T-helper 9 cell (primary cell): ENCODE measurements at places on chromosomes 4 and X.

DNA sequence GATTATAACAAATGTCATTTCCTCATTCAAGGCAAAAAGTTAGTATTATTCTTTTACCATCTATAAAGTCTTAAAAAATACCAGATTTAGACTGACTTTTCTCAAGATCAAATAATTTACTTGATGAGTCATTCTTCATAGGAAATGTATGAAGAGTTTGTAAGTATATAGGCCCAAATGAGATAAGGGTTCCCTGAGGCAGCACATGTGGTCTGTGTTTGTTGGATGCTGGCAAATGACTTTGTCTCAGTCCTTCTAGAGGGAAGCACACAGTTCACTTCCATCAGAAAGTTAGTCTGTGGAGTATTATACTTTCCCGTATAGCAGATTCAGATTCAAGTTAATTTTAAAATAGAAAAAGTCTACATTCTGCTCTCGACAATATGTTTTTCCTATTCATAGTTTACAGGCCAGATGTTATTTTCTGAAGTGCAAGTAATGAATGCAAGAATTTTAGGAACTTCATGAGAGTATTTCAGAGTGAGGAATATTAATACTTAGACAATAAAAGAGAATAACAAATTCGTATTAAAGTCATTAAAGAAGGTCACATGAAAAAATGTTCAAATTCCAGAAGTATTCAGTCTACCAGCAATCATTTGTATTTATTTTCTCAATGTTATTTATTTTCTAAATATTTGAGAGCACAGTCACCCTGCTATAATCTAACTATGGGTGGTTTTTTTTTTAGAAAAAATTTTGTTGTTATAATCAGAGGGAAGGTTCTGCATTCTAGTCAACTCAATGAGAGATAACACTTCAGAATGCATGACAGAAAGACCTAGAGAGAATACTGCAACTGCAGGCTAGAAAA lies 601.8 kb upstream of the ZFP42 start:
- DNase-seq = no peak

DNA sequence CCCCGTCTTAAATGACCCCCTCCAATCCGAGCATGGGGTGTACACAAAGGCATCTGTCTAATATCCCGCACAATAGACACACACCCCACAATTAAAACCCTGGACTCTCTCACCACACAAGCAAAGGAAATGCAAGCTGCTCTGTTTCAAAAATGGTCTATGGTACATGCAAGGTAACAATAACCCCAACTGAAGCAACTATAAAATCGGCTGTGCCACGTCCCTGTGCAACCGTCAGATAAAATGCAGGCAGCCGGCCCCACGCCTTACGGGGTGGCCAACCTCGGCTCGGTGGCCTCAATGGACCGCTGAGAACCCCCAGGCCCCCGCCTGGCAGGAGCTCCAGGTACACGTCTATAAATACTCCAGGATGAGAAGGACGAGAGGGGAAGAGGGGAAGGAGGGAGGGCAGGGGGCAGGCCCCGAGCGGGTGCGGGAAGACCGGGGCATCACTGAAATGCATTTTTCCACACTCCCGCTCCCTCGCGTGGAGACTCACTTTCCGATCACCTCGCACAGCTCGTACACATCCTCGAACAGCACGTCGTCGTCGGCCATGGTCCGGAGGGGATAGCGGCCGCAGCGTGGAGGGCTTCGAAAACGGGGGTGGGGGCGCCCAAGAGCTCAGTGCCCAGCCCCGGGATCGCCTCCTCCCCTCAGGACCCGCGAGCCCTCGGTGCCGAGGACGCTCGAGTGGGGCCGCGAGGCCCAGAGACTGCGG lies 763 bp downstream of the CASK start:
- DNase-seq = peak; percentile 16

DNA sequence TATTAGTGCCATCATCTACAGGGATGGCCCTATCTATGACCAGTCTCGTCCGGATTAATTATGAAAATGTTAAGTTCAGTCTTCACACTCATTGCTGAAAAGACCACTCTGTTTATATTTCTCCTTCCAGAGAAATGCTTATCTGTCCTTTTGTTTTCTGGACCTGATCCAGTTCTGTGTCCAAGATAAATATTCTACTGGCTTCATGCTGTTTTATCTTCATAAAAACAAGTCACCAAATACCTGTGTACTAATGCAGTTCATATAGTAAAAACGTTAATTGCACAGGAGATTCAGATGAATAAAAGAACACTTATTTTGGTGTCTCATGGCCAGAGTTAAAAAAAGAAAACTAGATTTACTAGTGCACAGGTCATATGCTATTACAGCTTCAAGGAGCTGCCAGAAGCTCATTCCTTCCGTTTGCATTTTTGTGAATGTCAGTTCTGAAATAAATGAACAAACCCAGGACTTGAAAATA lies 17.3 kb downstream of the FNIP2 start:
- DNase-seq = no peak

DNA sequence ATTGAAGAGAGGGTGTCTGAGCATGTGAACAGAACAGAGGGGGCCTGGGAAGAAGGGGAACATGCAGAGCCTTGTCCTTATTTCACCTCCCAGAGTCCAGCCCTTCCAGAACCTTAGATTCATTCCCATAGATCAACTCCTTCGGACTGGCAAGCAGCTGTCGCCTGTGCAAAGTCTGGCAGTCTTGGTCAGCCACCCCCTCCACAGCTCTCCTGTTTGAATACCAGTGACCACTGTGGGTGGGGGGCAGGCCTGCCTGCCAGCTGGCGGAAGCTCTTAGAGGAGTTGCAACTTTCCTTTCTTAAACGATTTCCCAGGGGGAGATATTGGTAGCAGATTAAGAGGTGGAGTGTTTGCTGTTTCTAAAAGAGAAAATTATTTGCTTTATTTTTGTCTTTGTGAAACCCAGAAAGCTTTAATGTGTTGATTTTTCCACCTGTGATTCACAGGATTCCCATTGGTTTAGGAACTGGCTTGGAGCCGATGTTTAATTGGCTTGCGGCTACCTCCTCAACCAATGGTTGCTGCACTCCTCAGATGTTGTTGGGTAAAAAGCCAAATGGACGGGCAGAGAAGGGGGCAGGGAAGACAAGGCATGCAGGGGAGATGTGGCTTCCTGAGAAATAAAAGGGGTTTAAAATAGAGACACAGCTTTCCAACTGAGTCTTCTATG lies 62.2 kb upstream of the PRPS1 start:
- no peak for DNase-seq

- no peak for DNase-seq
Measured at GRCh38 chr4:161428180-161428965, 735.4 kb downstream of the FSTL5 start.

DNA sequence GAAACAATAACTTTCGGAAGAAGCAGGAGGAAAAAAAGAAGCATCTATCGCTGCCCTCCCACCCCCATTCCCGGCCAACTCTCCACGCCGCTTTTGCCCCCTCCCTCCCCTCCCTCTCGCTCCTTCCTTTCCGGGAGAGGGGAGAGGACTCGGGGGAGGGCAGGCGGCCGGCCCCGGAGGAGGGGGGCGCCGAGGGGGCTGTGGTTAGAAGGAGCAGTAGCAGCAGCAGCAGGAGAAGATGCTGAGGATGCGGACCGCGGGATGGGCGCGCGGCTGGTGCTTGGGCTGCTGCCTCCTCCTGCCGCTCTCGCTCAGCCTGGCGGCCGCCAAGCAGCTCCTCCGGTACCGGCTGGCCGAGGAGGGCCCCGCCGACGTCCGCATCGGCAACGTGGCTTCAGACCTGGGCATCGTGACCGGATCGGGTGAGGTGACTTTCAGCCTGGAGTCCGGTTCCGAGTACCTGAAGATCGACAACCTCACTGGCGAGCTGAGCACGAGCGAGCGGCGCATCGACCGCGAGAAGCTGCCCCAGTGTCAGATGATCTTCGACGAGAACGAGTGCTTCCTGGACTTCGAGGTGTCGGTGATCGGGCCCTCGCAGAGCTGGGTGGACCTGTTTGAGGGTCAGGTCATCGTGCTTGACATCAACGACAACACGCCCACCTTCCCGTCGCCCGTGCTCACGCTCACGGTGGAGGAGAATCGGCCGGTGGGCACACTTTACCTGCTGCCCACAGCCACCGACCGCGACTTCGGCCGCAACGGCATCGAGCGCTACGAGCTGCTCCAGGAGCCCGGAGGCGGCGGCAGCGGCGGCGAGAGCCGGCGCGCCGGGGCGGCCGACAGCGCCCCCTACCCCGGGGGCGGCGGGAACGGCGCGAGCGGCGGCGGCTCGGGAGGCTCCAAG lies 1.3 kb downstream of the PCDH7 start:
- no peak for DNase-seq
